ENCODE measurements at places on chromosomes 3 and 15.

GRCh38 chr3:152671446-152672319 lies 163.2 kb upstream of the P2RY1 start:
- no peak for DNase-seq

GRCh38 chr3:193744822-193745684 lies 152.0 kb downstream of the OPA1 start:
- DNase-seq = no peak

- no peak for DNase-seq
These were observed 7.8 kb upstream of the HDAC11 start for GRCh38 chr3:13472286-13472685.

DNA sequence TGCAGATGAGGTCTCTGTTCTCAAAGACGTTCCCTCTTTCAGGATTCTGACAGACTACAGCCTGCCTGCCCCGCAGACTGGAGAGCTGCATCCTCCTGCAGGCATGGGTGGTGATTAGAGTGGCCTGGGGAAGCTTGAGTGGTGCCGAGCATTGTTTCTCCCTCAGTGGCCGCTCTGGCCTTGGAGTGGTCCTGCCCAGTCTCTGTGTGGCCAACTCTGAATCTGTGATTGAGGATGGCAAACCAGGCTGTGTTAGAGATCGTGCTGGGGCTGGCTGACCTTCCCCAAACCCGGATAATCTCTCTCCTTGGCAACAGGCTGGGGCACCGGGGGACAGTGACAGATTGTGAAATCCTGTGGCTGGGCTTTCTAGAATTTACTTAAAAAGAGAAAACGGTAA lies 11.0 kb upstream of the ADCY5 start:
- DNase-seq = no peak

- DNase-seq = no peak
These were observed 458.1 kb downstream of the DIPK2A start for GRCh38 chr3:144429719-144430121.

GRCh38 chr3:156323466-156323865 lies 203.1 kb downstream of the KCNAB1 start:
- DNase-seq = no peak

GRCh38 chr3:180959691-180960090 lies 29.8 kb downstream of the DNAJC19 start:
- no peak for DNase-seq

DNA sequence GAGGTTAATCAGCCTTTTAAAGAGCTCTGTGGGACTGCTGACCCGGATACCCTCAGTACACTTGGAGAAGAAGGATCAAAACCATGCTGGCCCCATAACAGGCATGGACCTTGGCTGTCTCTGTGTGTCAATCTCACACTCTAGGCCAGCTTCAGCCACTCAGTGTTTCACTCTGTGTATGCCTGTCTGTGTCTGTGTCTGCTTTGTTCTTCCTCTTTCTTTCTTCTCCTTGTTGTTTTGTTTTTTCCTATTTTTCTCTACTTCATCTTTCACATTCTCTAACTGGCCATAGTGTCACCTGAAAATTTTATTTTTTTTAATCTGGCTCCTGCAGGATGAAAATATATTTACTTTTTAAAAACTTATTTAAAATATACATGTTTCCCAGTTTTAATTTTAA lies 51.1 kb downstream of the SERP1 start:
- no peak for DNase-seq

- DNase-seq = no peak
These were observed 79.2 kb downstream of the EFL1 start for GRCh38 chr15:82183121-82184031.

DNA sequence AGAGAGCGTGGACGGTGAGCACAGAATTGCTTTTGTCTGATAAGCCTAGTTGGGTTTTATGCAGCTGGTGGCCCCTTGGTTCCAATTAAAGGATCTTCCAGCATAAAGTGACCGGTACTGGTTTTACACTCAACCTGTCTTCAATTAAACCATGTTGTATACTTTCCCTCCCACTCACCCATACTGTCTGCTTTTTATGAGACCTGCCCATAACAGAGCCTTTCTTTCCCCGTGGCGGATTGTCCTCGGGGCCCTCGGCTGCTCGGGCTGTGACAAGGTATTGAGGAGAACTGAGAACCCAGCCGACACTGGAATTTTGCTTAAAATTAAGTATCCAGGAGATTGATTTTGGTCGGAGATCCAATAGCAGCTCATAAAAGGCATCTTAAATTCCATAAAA lies 98.4 kb downstream of the TMEM266 start:
- no peak for DNase-seq

DNA sequence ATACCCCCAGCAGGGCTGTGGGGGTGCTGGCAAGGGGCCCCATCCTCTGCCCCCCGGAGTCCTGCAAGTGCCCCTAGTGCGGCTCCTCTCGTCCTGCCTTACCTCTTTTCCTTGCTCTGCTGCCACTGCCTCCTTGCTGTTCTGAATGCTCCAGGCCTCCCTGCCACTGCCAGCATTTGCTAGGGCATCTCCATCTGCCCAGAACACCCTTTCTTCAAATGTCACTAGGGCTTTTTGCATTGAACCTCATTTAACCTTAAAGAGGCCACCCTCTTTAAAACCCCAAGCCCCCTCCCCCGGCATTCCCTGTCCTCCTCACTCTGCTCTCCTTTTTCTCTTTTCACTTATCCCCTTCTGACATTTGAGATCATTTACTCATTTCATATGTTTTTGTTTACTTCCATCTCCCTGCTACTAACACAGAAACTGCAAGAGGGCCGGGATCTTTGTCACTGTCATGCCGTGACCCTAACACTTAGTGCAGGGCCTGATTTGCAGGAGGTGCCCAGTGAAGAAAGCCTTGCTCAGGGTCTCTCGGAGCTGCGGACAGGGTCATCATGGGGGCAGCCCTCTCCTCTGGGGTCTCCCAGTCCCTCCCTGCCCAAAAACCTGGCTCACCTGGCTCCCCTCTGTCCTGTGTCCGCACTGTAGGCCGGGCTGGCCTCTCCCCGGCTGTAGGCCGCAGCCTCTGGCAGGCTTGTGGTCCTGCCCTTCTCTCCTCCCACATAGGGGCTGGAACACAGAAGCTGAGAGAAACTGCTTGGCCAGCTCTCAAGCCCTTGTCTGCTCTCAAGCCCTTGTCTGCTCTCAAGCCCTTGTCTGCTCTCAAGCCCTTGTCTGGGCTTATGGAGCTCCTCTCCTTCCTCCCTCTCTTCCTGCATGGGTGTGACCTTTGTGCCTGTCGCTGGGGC lies at the start of gene ACOX2:
TSS of gene ACOX2 (minus strand) at position 690 of the 911 bp plus-strand sequence. CDS start 2,084 bp downstream, outside the sequence.
- no peak for DNase-seq

- DNase-seq = no peak
These were observed at the start of gene UNC13C for GRCh38 chr15:53978253-53978906. UNC13C (plus strand) TSS chr15:53978441; CDS start chr15:54012904, 34,463 bp downstream.

DNA sequence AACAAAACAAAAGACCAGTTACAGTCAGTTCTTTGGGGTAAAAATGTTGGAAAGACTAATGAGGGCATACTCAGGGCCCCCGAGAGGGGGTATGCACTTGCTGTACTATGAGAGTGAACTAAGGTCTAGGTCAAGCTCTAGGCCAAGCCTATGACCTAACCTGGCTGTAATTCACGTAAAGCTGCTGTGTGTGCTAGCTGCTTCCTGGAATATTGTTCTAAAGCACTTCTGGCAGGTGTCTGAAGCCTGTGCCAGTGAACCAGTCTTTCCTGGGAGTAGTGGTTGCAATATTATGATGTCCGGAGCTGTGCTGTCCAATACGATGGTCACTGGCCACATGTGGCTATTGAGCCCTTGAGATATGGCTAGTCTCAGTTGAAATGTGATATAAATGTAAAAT lies 13.1 kb upstream of the CX3CR1 start:
- DNase-seq = no peak

DNA sequence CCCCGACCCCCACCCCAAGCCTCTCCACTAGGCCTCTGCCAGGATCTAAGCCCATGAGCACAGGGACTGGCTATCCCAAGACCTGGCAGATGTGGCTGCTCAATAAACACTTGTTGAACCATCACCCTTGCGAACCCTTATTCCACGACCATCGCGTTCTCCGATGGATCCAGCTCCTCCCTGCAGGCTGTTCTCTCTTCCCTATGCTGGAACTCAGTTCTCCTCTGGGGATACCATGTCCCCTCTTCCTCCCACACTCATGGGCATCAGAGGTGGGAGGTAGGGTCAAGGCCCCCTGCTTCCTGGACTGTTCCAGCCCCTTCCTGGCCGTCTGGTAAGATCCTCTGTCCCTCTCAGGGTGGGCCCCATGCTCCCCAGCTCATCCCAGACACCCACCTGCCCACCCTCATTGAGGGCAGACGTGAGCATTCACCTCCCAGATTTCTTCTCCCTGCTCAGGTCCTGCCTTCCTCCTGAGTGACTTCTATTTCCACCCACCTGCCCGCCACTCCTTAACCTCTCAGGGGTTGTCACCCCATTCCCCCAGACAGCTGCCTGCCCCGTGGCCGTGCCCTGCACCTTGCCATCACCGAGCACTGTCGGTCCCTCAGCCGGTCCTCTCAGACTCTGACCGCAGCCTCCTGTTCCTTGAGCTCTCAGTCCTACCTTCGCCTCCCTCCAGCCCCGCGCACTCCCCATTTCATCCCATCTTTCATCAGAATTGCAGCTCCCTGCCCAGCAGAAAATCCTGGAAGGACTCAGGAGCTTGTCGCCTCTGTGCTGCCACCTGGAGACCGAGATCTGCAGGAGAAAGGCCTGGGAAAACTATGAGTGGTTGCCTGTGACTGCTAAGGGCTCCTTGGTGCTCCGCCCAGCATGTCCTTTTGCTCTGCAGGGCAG lies 42.0 kb downstream of the PML start:
- no peak for DNase-seq

GRCh38 chr3:51963951-51964451 lies 3.3 kb downstream of the PCBP4 start:
- DNase-seq = no peak

DNA sequence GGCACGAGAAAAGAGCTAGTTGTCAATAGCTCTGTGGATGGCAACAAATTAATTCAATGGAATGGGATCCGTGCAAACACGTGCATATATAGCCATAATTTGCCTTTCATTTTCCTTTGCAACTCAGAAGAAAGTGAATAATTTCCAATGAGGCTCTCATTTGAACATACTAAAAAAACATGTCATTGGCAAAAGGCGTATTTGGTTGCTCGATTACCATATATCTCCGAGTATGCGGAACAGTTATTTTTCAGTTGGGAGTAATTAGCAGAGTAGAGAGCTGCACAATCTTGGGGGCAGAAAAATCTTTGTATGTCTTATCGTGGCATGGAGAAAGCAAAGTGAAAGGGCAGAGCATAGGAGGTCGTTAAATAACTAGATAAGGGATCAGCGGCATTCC lies 257.4 kb downstream of the SV2B start:
- DNase-seq = no peak

DNA sequence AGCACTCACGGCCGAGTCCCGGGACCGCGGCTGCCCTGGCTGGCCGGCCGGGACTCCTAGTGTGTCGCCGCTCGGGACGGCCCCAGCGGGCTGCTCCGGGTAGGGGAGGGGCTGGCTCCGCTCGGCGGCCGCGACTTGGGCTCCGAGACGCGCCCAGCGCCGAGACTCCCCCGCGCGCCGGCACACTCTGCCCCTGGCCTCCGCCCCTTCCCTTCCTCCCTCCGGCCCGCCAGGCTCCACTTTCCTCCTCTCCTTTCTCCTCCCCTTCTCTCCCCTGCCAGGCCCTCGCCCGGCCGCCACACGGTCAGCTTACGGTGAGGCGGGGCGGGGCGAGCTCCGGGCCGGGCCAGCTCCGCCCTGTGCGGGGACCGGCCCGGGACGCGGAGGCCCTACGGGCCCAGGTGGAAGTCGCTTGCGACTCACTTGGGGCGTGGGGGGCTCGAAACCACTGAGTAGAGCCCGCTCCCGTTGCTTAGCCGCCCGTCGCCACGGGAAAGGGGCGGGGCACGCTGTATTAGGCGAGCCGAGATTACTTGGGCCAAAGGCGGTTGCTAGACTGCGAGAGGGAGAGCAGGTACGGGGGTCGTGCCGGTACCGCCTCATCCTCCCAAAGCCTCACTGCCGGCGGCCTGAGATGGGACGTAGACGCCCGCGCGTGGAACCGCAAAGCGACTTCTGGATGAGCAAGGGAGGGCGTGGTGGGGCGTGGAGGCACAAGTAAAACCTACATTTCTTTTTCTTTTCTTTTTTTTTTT lies at the start of gene ITGB5:
TSS of gene ITGB5 (minus strand) at position 189 of the 755 bp plus-strand sequence. CDS start 365 bp downstream, outside the sequence.
- no peak for DNase-seq

DNA sequence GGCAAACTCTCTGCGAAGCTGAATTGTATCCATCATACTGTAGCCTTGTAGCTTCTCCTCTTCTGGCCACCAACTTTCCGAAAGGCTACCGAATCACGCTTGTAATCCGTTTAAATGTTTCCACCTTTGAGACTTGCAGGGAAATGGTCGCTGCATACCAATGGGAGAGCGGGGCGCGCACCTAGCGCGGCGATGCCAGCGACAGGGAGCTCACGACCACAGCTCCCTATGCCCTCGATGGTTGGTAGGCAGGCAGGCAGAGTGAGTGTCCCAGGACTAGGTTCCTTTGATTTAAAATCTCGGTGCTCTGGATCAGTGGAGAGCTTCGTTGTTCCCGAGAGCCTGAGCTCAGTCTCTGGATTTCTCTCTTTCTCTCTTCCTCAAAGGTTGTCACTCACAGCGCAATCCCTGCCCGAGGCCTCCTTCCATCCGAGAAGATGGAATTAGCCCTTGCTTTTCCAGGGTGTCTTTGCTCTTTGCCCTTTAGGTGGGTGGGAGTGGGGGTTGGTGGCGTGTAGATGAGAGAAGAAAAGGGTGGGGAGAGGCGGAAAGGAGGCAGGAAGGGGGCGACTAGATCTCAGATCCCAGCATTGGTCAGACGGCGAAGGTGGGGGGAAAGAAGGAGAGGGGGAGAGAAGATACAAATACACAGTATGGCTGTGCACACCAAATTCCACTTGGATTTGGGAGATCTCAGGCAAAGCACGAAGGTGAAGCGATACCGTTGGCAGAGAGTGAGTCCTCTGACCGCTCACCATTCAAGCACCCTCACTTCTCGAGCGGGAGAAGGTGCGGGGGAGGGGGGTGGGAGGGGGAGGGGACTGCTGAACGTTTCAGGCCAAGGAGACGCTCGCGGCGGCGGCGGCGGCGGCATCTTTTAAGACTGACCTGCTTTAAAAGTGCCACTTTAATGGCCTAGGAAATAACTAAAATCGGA lies at the start of gene SLITRK3:
TSS of gene SLITRK3 (minus strand) at position 745 of the 937 bp plus-strand sequence. CDS start 5,554 bp downstream, outside the sequence.
- no peak for DNase-seq

GRCh38 chr15:101500865-101501551 lies 11.5 kb upstream of the PCSK6 start:
- DNase-seq = no peak

DNA sequence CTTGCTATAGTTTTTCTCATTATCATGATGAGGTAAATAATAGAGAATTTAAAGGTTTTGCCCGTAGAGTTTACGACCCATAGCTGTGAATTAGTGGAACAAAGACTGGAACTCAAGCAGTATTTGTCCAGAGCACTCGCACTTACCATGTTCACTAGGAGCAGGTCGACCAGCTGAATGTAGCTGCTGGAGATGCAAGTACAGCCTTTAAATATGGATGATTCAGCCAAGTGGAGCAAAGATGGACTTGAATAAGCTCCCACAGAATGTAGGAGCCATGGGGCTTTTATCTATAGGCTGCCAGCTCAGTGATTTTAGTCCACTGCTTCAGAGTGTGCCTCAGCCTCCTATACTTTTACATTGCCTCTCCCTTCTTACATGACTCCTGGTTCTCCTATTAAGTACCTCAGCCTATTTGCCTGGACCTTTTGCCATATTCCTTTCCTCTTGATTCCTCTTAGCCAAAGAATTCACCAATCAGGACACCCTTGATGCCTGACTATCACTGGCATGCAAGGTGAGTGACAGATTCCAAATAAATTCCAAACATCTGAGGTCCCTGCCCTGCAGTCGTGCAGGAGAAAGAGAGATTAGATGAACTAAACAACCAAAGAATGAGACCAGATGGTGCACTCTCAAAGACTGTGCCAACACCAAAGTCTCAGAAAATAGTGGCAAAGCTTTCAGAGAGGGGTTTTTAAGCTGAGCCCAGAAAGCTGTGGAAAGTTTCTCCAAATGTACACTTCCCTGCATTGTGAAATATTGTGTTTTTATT lies 3.9 kb downstream of the MKRN3 start:
- no peak for DNase-seq

Data from stimulated activated CD8-positive, alpha-beta memory T cell treated with anti-CD3 and anti-CD28 coated beads, Interleukin-4, amount 100 ng/mL, for 1 hour (primary cell).